ENCODE measurements at places on chromosomes 12 and 14.

DNA sequence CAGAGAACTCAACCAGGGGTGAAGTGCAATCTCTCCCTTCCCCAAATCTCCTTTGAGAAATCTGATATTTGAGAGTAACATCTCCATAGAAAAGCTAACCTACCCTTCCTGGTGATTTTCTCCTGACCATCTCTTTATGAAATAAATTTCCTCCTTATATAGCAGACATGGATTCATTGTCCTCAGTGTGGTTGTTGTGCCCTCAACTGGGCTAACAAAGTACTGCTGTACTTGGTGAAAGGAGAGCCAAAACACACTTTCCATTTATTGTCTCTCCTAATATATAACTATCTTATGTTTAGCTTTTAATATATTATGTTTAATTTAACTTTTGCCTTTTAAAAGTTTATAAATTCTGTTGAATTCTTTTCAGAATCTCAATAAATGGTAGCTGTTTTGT is 65.1 kb upstream of the SLCO1B1 start:
- DNase-seq: no peak

DNA sequence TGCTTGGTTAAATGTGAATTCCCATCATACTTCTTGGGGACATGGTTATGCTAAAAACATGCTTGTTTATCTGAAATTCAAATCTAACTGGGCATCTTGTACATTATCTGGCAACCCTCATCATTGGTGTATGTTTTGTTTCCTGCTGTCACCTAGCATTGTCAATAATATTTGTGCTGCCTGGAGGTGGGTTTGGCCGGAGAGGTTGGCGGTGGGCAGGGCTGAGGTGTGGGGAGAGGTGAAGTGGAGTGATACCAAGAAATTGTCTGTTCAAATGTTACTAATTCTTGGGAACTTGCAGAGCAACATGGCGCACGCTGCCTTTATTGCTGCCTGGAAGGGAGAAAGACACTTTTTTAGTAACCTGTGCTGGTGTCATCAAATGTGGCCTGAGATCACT is 280.5 kb downstream of the VRK1 start:
- no peak for DNase-seq

DNA sequence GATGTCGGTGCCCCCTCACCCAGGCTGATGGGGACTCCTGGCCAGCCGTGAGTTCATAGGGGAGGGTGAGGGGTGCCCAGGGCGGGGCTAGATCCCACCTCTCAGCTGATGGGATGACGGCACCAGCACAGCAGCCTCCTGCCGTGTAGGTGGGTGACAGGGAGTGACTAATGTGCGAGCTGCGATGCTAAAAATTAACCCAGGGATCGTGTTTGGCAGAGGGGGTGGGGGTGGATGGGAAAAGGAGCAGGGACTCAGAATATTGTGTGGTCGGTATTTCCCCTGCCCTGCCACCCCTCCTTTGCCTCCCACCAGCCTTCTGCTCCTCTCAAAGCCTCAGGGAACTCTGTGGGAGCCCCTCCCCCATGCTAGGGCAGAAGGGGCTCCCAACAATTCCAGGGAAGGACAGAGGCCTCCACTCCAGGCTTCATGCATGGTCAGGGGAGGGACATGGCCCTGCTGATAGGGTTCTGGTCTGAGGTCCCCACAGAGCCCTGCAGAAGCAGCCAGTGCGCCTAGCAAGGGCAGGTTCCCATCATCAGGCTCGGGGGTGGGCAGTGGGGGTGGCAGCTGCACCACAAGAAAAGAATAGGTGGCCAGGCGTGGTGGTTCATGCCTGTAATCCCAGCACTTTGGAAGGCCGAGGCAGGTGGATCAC is 12.5 kb downstream of the TAMALIN start:
- DNase-seq: no peak

DNA sequence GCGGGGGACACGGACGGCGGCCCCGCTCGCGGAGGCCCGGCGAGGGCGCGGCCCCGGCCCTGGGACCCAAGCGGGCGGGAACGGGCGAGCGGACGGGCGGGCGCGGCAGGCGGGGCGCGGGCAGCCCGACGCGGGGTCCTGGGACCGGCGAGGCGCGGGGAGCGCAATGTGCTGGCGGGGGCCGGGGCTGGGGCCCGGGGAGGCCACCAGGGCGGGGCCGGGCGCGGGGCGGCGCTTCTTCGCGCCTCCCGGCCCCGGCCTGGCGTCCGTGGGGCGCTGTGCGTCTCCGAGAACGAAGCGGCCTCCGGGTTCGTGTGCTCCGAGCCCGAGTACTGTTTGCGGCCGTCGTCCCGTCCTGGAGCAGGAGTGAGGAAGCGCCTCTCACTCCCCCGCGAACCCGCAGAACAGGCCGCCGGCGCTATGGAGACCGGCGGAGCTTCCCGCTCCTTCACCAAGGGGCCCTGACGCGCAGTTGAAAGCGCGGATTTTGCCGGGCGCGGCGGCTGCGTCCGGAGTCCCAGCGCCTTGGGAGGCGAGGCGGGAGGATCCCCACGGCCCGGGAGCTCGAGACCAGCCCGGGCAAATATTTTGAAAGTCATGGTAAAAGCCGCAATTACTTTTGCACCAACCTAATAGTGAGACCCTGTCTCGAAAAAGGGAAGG is 420 bp upstream of the ANKLE2 start:
- peak; percentile 69 for DNase-seq

GRCh38 chr14:87434011-87434410 is 559.0 kb downstream of the GALC start:
- no peak for DNase-seq

DNA sequence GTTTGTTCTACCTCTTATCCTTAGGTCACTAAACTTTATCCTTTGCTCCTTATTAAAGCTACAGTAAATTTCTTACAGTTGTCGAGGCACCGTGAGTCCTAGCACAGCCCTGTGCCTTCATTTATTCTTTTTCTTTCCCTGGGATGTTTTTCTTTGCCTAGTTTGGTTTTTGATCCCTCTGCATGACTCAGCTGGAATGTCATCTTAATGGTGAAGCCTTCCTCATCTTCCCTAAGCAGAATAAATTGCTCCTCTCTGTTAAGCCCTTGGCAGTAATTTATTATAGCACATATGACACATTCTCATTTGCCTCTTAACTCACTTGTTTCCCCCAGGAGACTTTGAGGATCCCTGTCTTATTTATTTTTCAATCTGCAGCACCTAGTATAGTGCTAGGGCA is 16.6 kb downstream of the ACTR10 start:
- no peak for DNase-seq

GRCh38 chr12:16553457-16553856 is 52.5 kb downstream of the LMO3 start:
- DNase-seq: no peak

DNA sequence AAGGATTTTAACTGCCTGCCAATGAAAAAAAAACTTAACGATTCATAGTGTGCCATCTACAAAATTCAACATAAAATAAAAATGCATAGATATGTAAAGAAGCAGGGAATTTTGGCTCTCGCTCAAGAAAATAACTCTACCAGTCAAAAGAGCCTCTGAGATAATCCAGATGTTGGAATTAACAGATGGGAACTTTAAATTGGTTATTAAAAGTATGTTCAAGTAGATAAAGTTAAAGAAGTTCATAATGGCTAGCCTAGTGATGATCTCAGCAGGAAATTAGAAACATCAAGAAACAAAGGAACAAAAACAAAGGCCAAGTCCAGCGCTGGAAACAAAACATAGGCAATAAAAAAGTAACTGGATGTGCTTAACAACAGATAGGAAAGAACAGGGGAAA is 23.1 kb downstream of the PIK3C2G start:
- no peak for DNase-seq

DNA sequence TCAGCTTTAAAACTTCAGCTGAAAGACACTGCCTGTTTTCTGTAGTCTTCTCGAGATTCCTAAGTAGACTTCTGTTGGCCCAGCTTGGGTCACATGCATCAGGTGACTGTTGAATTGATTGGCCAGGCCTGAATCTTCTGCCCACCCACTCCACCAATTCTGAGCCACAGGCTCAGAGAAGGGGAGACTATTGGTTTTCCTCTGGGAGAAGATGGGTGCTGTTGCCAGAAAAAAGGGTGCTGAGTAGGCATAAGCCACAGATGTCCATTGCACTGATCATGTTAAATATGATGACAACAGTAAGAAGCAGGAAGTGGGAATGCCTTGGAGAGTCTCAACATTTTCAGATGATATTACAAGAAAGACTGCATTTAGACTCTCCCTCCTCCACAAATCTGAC is 6.8 kb upstream of the SPTLC2 start:
- DNase-seq: no peak

DNA sequence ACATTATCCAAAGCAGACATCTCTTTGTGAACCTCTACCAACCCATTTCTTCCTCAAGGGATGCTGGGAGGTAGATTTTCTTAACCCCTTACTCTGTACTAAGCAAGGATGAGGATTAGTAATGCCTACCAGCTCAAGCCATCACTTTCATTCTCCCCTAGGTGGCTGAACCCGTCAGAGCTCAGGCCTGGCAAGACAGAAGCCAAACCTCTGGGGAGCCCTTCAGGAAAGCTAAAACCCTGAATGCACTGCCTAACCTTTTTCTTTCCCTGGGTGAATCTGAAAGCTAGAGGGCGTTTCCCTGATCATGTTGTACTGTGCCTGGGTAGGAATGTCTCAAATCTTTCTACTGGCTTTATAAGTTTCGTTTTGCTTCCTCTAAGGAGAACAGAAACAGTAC is 617.3 kb downstream of the RPL10L start:
- DNase-seq: no peak

- no peak for DNase-seq
These were observed 109.5 kb downstream of the BTG1 start for GRCh38 chr12:92036061-92036620.

DNA sequence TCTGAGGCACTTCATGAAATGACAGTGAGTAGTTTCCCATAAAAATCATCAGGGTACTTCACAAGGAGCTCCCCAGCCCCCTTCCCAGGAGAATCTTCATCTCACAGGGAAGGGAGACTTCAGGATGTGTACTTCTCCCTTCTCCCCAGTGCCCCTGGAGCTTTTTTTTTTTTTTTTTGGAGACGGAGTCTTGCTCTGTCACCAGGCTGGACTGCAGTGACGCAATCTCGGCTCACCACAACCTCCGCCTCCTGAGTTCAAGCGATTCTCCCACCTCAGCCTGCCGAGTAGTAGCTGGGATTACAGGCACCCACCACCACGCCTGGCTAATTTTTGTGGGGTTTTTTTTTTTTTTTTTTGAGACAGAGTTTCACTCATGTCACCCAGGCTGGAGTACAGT is 10.4 kb downstream of the ITPK1 start:
- no peak for DNase-seq

GRCh38 chr12:2352203-2352602 is 299.4 kb downstream of the CACNA1C start:
- DNase-seq: no peak

DNA sequence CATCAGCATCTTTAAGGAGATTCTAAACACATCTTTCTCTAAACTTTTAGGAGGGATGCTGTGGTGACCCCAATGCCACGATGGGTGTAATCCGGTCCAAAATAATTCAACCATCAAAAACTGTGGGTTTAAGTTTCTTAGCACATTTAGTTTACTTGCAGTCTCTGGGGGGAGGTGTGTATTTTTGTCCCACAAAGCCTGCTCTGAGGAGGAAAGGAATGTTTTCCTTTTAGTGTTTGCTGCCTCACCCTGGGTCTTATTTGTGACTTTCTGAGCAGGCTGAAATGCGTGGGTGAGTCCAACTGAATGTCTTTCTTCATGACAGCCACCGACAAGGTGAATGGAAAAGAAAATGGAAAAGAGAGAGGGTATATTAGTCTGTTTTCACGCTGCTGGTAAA is 1324.7 kb downstream of the AACS start:
- DNase-seq: no peak

- no peak for DNase-seq
These were observed 7.5 kb downstream of the MPHOSPH9 start for GRCh38 chr12:123225443-123225842.

- DNase-seq: no peak
These were observed 123.3 kb downstream of the KCNC2 start for GRCh38 chr12:75086091-75087038.

GRCh38 chr12:92059960-92060359 is 85.7 kb downstream of the BTG1 start:
- no peak for DNase-seq

GRCh38 chr14:104925855-104926609 is 1.4 kb downstream of the PLD4 start:
- DNase-seq: no peak

GRCh38 chr14:44803239-44803905 is 158.4 kb downstream of the KLHL28 start:
- no peak for DNase-seq

GRCh38 chr12:117134059-117134458 is 34.8 kb upstream of the TESC start:
- DNase-seq: peak; percentile 62

DNA sequence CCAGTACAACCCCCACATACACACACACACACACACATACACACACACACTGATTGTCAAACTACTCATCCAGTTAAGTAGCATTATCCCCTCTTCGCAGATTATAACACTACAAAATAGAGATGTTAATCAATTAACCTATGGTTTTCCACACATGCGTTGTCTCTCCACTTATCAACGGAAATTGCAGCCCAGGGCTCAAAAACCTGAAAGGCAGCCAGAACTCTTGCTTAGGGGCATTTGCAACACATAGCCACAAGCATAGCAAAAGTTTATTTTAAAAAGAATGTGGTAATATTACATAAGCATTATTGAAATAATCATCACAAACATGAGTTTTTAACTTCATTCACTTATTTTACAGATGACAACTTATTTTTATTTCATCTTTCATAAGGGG is 265.8 kb downstream of the SLC16A7 start:
- DNase-seq: no peak

DNA sequence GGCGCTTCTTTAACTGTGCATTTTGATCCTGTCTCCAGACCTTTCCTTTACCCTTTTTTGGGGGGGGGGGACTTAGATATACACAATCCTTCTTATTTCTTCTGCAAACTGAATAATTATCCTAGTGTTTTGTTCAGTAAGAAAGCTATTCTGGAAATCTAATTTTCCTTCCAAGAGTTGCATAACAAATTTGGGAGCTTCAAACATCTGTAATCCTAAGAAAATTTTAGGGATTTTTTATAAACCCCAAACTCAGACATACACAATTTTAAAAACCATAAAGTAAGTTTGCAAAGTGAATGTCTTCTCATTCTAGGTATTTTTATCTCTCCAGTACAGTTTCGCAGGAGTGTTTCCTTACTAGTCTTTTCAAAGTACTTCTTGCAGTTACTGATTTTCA is 182.7 kb upstream of the E2F7 start:
- DNase-seq: no peak

- no peak for DNase-seq
These were observed 1.0 kb downstream of the CACNA2D4 start for GRCh38 chr12:1917172-1918070.

- DNase-seq: no peak
These were observed 1.3 kb upstream of the MDM2 start for GRCh38 chr12:68806488-68807237.

GRCh38 chr12:29617407-29617803 is 119.9 kb upstream of the OVCH1 start:
- DNase-seq: no peak

DNA sequence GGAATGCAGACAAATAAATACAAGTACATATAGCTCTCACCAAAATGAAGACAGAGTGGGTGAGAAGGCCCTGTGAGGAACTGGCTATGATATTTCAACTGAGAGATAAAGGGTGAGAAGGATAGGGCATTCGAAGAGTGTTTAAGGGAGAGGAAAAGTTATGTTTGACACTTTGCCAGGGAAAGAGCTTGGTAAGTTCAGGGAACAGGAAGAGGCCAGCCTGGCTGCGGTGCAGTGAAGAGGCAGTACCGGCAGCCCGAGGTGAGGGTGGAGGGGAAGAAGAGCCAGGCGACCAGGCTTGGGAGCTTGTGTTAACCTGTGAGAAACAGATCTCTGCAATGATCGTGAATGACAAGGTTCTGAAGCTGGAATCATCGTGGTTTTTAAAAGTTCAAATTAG is 84.7 kb upstream of the RFX4 start:
- DNase-seq: no peak
